ENCODE measurements at places on chromosomes 1 and 21.

GRCh38 chr1:3053366-3053980 is 15.5 kb upstream of the PRDM16 start:
- DNase-seq, result no peak

DNA sequence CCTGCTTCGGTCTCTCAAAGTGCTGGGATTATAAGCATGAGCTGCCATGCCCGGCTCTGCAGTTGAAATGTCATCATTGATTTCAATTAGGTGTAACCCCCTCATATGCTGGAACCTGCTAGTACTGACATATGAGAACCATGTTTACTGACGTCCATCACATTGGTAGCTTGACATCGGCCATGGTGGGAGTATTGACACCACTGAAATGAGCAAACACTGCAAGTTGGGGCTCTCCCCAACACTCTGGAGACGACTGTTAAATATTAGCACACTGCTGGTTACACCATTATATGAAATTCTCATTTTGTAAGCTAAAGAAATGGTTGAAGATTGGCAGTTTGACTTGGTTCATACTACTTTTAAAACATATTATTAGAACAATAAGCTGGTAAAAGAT is 63.7 kb downstream of the CNST start:
- no peak for DNase-seq

DNA sequence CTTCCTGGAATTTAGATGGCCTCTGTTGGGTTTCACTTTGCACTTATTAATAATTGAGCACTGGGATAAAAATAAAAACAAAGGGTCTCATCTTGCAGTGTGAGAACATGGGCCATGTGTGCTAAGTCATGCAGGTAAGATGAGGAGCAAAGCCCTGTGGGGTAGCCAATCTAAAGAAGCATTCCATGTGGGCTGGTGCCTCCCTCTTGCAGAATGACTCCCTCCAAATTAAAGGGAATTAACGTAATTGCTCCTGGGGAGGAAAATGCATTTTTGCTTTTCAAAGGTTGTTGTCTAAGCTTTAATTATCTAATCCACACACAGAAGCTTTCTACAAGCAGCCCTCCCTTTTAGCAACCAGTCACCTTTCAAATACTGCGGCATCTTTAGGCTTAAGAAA is 69.8 kb downstream of the CDC14A start:
- no peak for DNase-seq

- DNase-seq, result no peak
These were observed 3.1 kb upstream of the PLA2G2E start for GRCh38 chr1:19926296-19927129.

DNA sequence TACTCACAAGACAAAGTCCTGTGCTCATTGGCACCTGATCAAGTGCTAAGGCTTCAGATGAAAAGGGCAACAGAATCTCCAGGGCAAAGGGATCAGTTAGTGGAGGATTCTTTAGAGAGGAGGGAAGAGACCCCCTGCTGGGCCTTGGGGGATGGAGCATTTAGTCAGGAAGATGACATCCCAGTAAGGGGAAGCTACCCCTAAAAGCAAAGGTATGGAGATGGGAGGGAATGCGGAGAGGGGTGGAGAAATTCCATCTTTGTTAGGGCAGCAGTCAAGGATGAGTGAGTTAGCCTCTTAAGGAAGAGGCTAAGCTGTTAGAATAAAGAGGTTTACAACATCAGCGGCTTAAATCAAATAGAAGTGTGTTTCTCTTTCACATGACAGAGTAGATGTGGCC is 67.4 kb downstream of the ST6GALNAC3 start:
- DNase-seq, result no peak

DNA sequence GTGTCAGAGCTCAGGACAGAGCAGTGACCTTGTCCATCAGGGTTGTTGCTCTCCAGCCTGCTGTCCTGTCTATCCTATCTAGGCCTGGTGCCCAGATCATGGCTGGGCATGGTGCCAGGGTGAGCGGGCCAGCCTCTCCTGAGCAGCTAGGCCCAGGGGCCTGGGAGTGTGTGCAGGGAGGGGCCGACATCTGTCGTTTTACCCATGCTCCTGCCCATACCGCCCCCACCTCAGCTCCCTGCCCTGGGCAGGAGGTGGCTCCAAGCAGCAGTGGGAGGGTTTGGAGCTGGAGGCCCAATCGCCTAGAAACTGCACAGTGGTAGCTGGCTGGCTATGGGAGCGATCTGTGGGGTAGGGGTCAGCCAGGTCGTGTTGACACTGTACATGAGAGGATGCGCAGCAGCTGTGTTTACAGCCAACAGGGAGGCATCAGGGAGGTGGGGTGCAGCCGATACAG is 6.5 kb downstream of the INSRR start:
- peak; percentile 21 for DNase-seq

GRCh38 chr21:17690078-17690494 is 77.4 kb upstream of the BTG3 start:
- DNase-seq, result no peak

DNA sequence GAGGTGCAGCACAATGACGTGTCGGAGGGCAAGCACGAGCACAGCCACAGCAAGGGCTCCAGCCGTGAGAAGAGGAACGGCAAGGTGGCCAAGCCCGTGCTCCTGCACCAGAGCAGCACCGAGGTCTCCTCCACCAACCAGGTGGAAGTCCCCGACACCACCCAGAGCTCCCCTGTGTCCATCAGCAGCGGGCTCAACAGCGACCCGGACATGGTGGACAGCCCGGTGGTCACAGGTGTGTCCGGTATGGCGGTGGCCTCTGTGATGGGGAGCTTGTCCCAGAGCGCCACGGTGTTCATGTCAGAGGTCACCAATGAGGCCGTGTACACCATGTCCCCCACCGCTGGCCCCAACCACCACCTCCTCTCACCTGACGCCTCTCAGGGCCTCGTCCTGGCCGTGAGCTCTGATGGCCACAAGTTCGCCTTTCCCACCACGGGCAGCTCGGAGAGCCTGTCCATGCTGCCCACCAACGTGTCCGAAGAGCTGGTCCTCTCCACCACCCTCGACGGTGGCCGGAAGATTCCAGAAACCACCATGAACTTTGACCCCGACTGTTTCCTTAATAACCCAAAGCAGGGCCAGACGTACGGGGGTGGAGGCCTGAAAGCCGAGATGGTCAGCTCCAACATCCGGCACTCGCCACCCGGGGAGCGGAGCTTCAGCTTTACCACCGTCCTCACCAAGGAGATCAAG is 107.5 kb upstream of the VAMP3 start:
- DNase-seq, result no peak

DNA sequence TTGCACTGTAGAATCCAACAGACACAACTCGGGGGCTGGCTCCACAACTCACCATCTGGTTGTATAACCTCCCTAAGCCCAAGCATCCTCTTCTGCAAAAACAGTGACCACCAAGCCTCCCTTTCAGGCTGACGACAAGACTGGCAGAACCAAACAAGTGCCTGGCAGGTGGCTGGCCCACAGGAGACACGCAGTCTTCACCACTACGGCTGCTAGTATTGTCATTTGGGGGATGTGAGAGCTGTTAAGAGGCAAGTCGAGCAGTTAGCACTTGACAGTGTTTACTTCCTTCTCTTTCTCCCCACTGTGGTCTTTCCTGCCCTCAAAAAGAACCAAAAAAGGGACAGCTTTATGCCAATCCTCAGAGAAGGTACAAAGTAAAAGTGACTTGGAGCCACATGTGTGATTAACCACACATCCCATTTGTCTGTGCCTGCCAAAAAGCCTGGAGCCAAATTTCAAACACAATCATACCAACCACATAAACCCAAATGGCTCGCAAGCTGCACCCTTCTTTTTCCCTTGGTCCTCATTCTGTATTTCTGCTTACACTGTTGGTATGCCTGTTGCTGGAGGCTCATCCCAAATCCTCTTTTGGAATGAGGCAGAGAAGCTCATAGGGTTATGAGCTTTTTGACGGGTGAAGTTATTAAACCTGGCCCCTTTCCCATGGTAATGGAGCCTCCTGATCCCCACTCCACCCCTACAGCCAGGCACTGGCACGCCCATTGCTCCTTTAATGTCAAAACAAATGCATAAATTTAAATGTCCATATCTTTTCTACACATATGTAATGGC is 94.1 kb downstream of the TGFBR3 start:
- DNase-seq, result no peak

DNA sequence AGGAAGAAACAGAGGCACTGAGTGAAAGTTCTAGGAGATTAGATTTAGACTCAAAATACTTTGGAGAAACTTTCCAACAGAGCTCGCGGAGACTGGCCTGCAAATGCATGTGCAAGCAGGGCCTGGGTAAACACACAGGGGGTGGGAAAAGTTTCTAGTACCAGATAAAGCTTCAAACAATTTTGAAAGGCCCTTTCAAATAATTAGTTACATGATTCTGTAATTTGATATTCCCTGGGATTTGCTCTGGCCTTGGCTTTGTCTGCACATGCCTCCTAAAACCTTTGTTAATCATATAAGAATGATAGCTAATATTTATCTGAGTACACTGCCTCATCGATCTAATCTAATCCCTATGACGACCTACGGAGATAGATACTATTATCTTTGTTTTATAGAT is 31.3 kb downstream of the VTCN1 start:
- DNase-seq, result no peak

DNA sequence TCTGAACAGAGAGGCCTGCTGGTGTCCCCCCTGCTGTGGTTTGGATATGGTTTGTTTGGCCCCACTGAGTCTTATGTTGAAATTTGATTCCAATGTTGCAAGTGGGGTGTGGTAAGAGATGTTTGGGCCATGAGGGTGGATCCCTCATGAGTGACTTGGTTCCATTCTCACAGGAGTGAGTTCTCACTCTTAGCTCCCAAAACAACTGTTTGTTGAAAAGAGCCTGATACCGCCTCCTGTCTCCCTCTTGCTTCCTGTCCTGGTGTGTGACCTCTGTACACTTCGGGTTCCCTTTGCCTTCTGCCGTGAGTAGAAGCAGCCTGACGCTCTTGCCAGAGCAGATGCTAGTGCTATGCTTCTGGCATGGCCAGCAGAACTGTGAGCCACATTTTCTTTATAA is 60.5 kb downstream of the C21orf91 start:
- no peak for DNase-seq

- DNase-seq, result no peak
These were observed 12.3 kb upstream of the RGS4 start for GRCh38 chr1:163056831-163057230.

All from fibroblast of the conjunctiva (primary cell).